Activated naive CD8-positive, alpha-beta T cell treated with anti-CD3 and anti-CD28 coated beads for 36 hours (primary cell): ENCODE measurements at places on chromosomes 1 and 21. TPM values are rescaled to one million over a fixed set of nuclear protein-coding genes. Genes with fewer than 3 reads are reported as not detected.

The NOS1AP gene
- total RNA-seq = 0.21 TPM

The RIIAD1 gene
- not detected for total RNA-seq

- no peaks in the 10 kb centered on the region for H3K27me3 ChIP-seq
- no peak for DNase-seq
- H3K36me3 ChIP-seq = no peaks in the 10 kb centered on the region
- H3K27ac ChIP-seq = no peak overlapping the region
- H3K4me1 ChIP-seq = peaks cover 6% of the 10 kb centered on the region
Measured at GRCh38 chr21:14858311-14858710, 206.5 kb downstream of the NRIP1 start.

- H3K27ac ChIP-seq = no peak overlapping the region
- H3K4me3 ChIP-seq = no peak overlapping the region
- H3K4me1 ChIP-seq = peaks cover 5% of the 10 kb centered on the region
- H3K27me3 ChIP-seq = no peaks in the 10 kb centered on the region
- no peaks in the 10 kb centered on the region for H3K36me3 ChIP-seq
Measured at GRCh38 chr1:71783071-71783470, 499.3 kb downstream of the NEGR1 start.

DNA sequence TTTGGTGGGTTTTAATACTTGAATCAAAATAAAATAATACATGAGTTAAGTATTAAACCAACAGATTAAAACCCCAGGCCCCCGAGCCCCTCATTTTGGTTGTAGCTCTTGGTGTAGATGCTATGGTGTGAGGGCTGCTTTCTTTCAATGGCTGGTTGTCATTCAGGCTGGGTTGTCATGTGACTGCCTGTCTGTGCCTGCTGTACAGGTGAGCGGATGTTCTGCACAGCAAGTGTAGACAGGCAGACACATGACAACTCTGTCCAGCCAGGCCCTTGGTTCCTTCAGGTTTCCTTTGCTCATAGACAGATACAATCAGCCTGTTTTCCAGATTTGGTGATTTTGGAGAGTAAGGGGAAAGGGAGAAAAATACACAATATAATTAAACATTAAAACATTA is 281.9 kb upstream of the C1orf105 start:
- H3K4me1 ChIP-seq = peaks cover 10% of the 10 kb centered on the region
- DNase-seq = no peak
- no peaks in the 10 kb centered on the region for H3K27me3 ChIP-seq

GRCh38 chr21:32463367-32463766 is 50.9 kb downstream of the EVA1C start:
- no peaks in the 10 kb centered on the region for H3K27me3 ChIP-seq
- DNase-seq = no peak
- H3K4me3 ChIP-seq = no peak overlapping the region
- H3K27ac ChIP-seq = no peak overlapping the region
- H3K36me3 ChIP-seq = peaks cover 17% of the 10 kb centered on the region

GRCh38 chr1:67313934-67314671 is 6.4 kb downstream of the IL12RB2 start:
- H3K27ac ChIP-seq = peak overlapping the region; percentile 16
- peaks cover 6% of the 10 kb centered on the region for H3K27me3 ChIP-seq
- no peak for DNase-seq
- peaks cover 52% of the 10 kb centered on the region for H3K36me3 ChIP-seq
- peaks cover 42% of the 10 kb centered on the region for H3K4me1 ChIP-seq

DNA sequence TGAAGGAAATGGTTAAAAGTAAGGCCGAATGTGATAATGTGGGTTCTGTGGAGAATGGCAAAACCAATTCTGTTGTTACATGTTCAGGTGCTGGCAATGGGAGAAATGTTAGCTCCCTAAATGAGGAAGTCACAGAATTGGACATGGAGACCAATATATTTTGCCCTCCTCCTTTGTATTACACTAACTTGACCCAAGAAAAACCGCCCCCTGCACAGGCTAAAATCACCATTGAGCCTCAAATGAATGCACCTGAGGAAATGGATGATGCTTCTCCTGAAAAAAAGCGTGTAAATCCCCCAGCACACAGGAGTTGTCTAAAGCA is 932 bp downstream of the MAP10 start:
- H3K36me3 ChIP-seq = peaks cover 21% of the 10 kb centered on the region
- peak overlapping the region; percentile 87 for H3K4me3 ChIP-seq
- no peak overlapping the region for H3K27ac ChIP-seq
- peaks cover 3% of the 10 kb centered on the region for H3K27me3 ChIP-seq
- DNase-seq = no peak

DNA sequence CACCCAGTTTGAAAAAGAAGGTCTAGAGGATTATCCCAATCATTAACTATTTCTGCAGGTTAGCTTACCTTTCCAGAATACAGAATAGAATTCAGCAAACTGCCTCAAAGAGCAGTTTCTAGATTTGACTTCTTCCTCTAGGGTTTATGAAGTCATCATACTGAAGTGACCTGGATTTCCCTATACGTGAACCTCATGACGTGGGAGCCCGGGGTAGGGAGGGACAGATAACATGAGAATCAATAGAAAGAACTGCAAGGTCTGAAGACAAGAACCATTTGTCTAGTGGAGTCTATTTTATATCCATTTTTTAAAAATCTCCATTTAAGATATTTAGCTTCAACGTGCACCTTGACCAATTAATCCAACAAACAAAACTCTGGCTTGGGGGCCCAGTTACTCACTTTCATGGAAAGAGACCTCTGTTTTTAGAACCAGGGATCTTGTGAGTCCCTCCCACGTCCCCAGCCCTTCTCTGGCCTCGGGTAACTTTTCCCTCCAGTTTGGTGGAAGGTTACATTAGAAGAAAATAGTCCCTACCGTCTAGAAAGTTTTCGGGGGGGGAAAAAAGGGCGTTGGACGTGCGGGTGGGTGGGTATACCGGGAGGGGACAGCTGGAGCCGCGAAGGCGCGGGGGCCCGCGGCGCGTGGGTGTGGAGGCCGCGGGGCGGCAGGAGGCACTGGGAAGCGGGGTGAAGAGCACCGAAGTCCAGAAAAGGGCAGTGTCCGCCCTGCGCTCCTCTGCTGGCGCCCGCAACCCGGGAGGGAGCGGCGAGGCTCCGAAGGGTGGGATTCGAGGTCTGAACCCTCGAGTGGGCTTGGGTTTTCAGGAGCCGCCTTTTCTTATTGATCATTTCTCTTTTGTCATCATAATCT is 13.8 kb upstream of the POGZ start:
- H3K4me1 ChIP-seq = peaks cover 19% of the 10 kb centered on the region
- peak; percentile 20 for DNase-seq
- peak overlapping the region; percentile 59 for H3K4me3 ChIP-seq
- H3K27me3 ChIP-seq = peaks cover 5% of the 10 kb centered on the region
- no peaks in the 10 kb centered on the region for H3K36me3 ChIP-seq

DNA sequence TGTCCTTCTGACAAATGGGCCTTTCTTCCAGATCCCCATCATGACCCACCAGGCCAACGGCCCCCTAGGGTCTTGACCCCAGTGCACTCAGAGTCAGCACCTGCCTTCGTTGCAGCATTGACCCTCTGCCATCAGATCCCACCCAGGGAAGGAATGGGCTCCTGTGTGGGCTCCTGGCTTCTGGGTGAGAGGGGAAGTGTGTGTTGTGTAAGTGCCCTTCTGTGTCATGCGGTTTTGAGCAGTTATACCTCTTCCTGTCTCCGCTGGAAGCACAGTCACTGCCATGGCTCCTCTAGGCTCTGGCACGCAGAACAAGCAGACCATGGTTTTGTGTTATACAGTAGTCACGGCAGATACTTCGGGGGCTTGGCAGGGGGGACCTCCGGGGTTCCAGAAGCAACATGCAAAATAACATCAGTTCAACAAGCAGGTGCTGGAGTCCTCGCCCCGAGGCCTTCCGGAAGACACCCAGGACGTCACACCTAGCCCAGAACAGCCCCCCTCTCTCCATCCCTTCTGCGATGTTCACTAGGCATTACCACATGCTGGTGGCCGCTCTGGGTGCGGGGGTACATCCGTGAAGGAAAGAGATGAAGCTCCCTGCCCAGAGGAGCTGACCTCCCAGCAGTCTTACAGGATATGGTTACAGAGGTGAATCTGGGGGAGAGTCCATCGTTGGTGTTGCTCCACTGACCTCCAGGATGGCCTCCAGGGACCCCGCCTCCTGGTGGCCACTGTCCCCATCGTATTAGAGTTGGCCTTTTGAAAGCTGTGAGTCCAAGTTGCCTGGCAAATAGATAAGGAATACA is 17.4 kb upstream of the KCNAB2 start:
- no peaks in the 10 kb centered on the region for H3K27me3 ChIP-seq
- peak overlapping the region; percentile 97 for H3K27ac ChIP-seq
- peaks cover 56% of the 10 kb centered on the region for H3K36me3 ChIP-seq
- H3K4me3 ChIP-seq = peak overlapping the region; percentile 97
